ENCODE measurements at places on chromosomes 5 and 9.
A peak's percentile ranks its signal among the peaks of the same experiment; 100 is the strongest.

DNA sequence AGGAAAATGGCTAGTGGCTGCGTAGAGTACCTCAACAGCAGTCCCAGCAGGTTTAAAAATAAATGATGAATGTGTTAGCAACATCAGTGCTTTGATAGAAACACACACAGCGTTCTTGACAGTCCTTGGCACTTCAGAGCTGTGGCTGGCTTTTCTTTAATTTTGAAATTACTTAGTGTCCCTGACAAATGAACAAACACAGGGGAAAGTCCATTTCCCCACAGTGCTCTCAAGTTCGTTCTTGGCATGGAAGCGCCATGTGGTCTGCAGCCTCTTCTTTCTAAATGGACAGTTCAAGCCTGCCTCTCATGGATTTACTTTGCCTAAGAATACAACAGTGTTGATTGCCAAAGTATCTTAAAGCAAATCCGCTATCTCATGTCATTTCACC is 102.2 kb downstream of the ADAMTS12 start:
- no peak for DNase-seq

- no peak for DNase-seq
Measured at GRCh38 chr5:103375863-103376591, 117.5 kb downstream of the MACIR start.

DNA sequence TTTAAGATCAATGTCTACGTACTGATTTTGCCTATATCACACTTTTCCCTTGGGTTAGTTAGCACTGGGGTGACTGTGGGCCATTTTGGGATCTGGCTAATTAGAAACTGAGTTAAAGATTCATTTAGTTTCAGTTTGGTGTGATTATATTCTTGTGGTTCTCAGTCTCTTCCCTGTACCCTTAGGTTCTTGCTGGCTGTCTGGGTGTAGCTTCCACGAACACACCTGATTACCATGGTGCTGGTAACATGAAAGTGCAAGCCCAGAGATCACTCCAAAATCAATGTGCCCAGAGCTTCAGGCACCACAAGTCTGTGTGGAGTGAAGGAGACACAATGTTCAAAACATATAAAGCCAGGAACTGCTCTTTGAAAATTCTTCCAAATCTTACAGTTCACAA is 248.1 kb downstream of the PDE4D start:
- no peak for DNase-seq

DNA sequence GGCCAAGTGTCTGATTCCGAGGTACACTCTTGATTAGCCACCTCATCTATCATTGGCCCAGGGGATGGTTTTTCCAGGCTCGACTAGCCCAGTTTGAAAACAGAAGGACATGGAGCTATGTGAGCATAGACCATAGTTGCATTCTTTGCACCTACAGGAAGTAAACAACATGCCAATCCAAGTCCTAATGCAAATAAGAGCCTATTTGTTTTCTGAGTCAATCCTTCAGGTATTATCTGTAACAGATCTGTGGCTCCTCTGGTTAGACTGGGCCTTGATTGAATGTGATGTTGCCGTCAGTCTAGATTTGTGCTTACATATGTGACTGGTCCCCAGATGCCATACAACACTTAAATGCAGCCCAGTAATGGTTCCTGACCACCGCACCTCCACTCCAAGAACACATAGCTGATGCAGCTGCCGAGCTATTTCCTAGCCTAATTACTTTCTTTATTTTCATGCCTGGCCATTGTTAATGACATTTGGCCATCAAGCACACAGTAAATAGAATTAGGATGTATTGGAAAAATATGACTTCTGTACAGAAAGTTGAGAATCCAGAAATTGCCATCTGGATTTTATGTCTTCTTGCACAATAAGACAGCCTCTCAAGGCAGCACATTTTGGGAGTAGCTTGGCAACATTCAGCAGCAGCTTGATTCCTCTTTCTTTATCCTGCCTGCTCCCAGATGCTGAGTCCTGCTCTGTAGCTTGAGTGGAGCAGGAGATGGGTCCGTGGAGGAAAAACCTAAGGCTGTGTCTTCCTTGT is 29.5 kb upstream of the ARHGAP26 start:
- DNase-seq, result no peak

DNA sequence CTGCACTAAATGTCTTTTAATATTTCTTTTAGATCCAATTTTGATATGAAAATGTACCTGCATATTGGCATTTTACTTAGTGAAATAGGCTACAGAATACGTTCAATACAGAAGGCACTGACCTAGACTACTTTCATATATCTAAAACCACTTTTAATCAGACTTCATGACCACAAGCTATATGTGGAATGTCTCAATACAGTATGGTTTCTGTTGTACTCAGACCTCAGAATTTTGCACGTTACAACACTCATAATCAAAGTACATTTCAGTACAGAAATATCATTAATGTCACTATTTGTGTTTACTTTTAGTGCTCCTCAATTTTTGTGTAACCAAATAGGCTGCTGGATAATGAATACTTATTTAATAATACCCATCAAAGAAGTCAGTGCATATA is 74.8 kb downstream of the MEF2C start:
- DNase-seq, result no peak

DNA sequence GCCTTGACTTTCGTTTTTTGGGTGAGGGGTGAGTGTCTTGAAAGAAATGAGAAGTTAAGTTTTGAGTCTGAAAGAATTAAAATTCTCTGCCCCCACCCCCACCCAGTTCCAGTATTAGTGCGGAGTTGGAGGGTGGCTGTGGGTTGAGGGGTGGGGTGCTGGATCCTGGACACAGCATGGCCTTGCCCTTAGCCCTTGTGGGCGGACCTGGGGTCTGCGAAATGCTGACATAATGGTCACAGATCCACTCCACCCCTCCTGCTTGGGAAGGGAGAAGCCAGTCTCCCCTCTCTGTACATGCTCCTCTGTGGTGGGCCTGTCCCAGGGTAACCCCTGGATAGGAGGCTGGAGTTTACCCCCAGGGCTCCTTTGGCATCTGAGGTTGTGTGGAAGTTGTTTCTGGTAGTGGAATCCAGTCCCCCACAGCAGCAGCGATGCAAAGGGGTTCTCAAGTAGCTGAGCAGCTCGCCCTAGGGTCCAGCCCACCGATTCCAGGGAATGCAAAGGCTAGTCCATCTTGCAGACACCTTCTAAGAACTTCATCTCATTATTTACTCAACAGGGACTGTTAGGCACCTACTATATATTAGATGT is 42.8 kb upstream of the TCF7 start:
- no peak for DNase-seq

- no peak for DNase-seq
Measured at GRCh38 chr5:113075019-113075418, 98.4 kb downstream of the DCP2 start.

DNA sequence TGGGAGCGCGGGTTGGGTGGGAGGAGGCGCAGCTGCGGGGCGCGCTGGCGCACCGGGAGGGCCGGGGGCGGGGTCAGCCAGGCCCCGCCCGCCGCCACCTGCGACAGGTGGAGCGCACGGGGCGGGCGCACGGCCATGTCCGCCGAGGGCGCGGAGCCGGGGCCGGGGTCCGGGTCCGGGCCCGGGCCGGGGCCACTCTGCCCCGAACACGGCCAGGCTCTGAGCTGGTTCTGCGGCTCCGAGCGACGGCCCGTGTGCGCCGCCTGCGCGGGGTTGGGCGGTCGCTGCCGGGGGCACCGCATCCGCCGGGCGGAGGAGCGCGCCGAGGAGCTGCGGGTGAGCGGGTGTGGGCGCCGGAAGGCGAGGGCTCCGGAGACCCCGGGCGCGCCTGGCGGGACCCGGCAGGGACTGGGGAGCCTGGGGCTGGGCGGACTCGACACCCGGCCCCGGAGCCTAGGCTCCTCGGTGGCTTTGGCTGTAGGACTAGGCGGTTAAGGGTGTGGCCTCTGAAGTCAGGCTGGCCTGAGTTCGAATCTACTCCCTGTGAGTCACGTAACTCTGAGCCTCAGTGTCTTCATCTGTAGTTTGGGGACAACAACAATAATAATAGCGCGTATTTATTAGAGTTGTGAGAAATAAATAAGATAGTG is at the start of gene BSPRY:
TSS of gene BSPRY (plus strand) at position 97 of the 650 bp plus-strand sequence. CDS start at position 136, 39 bp downstream.
- DNase-seq, result no peak

DNA sequence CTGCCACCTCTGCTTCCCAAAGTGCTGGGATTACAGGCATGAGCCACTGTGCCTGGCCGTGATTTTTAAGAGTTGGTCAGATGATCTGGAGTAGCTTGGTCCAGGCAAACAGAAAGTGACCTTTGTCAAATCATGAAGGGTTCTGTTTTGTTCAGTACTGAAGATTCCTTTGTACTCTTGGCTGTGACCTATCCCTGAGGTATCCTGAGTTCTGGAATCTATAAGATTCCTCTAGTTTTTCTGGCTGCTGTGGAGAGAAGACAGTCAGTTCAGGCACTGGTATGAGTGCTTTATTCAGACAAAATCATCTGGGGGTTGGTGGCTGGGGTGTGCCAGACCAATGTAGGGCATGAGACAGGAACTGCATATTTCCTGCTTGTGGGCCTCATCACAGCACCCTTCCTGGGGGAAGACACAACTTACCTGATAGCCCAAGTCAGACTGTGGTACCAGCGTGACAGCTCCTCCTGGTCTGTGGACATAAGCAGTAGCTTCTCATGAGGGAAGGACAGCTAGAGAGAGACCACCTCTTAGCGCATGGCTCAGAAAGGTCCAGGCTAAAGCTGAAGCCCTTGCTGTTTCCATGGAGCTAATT is 3.1 kb downstream of the ARHGEF39 start:
- no peak for DNase-seq

- no peak for DNase-seq
Measured at GRCh38 chr5:98535901-98536300, 237.6 kb upstream of the RGMB start.

DNA sequence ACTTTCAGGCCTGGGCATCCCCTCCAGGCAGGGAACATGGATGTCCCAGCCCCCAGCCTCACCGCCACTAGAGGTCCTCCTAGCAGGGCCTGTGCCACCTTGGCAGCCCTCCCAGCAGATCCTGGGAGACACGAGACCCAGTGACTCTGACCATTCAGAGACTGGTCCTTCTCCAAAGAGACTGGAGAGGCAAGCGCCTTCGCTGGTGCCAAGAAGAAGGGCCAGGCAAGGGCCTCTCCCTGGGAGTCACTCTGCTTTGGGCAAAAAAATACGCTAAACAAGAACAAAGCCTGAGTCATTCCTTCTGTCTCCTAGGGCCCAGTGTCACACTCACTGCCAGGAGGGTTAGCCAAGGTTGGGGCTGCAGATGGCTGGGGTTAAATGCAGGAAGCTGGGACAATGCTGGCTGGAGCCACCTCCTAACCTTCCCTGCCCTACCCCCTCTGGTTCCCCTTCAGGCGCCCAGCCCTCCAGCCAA is 35.3 kb upstream of the SMIM23 start:
- DNase-seq, result no peak

DNA sequence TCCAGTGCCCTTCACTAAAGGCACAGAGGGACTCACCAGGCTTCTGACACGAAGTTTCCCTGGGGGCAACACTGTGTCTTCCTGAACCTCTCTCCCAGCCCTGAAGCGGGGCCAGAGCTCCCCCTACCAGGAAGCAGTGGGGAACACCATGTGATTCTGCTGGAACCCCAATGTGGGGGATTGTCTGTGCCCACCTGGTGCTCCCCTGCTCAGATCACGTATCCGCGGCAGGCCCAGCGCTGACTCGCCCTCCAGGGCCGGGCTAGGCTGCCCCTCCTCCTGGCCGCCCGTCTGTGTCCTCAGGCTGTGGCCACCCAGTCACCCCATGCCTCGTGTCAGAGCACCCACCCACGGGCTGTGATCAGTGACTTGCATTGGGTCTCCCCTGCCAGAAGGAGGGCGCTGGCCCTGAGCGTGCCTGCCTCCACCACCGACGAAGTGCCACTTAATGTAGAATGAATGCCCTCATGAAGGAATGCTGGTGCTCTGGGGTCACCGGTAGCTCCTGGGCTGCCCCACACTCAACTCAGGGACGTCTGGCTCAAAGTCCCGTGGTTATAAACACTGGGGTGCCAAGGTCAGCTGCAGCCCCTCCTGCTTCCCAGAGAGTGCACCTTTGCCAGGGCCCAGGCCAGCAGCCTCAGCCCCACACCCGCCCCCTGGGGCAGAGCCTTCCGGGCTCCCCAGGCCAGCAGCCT is 22.1 kb downstream of the SARDH start:
- peak; percentile 79 for DNase-seq

DNA sequence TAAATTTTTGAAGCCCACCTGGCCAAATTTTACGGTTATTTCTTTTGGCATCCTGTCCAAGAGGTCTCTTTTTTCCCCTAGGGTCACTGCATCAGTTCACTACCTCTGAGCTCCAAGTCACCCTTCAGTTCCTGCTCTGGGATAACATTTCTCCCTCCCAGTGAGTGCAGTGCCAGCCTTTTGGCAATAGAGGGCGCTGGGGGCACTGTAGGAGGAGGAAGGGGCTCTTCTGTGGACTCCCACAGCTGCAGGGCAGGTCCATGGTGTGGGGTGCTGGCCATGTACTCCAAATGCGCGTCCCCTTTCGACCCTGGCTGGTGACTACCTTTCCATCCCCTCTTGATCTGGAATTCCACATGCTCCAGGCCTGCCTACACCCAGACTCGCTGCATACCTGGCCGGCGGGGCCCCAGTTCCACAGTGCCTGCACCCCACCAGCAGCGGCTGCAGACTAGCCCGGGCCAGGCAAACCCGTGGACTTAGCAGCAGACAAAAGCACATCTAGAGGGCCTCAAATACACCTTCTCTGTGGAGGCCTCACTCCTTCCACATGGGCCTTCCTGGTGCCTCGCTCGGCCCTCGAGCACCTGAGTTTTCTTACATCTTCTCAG is 20.3 kb upstream of the NINJ1 start:
- no peak for DNase-seq

GRCh38 chr5:83323557-83324180 is 147.9 kb upstream of the VCAN start:
- DNase-seq, result no peak

- no peak for DNase-seq
Measured at GRCh38 chr9:126342621-126343031, 16.0 kb downstream of the MVB12B start.

DNA sequence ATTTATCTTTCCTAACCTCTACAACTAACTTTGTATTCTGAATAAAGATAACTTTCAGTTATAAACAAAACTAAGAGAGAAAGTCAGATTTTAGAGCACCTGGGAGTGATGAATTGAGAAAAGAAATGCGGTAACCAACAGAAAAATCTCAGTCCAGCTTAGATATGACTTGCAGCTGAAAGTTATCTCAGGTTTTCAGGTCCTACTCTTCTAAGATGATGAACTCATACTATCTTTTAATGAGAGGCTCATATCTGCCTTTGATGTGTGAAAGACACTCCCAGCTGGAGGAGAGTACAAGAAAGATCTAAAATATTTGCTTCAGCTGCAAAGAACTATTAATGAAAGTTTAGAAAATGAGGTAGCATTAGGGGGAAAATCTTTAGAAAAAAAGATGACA is 190.5 kb downstream of the DENND1A start:
- no peak for DNase-seq

DNA sequence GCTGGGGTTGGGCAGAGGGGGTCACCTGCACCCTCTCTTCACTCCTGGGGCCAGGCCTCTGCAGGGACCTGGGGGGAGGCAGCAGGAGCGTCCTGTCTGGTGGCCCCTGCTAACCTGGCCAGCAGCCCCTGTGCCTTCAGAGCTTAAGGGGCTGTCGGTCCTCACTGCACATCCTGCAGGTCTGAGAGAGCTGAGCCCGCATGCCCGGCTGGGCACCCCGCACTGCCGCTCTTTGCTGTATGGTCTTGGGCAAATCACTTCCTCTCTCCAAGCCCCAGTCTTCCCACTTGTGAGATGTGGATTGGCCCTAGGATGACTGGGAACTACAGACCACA is 7.9 kb downstream of the FLT4 start:
- DNase-seq, result no peak
